NCI-H1105 treated with DMSO at 0.1 percent for 48 hours (cell line): ENCODE measurements at places on chromosomes 4 and X.

- DNase-seq = no peak
Observed at GRCh38 chr4:160371446-160371845, 1268.6 kb downstream of the RAPGEF2 start.

- peak; percentile 86 for DNase-seq
Observed at GRCh38 chrX:148500423-148501385, at the start of gene AFF2. Gene AFF2 (plus strand): TSS chrX:148500617. CDS start chrX:148501098, 481 bp downstream.

- peak; percentile 7 for DNase-seq
Observed at GRCh38 chr4:74884266-74884665, 48.6 kb upstream of the PARM1 start.

DNA sequence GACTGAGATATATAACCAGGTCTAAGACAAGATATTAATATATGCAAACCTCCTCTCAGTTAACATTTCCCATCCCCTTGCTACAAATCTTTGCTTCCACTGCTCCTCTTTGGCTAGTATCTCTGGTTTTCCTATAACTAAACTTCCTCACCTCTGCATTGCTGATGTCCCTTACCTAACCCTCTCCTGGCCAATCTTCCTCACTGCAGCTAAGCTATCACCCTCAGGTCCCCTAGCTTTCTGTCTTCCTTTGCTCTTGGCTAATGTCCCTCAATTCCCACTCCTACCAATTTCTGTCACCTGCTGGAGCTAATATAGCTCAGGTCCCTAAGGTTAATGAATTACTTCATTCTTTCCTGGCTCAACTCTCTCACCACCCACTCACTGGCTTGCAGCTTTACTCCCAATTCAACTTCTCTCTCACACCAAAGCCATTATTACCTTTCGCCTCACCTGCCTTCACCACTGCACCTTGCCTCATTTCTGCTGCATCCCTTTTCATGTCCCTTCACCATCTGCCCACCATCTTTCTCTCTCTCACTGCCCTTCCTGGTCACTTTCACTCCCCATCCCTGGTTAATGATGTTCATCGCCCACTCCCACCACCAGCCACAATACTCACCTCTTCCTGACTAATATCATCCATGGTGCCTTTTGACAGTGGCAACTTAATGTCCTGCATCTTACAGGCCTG, 26.7 kb downstream of the SMC1A start:
- no peak for DNase-seq

DNA sequence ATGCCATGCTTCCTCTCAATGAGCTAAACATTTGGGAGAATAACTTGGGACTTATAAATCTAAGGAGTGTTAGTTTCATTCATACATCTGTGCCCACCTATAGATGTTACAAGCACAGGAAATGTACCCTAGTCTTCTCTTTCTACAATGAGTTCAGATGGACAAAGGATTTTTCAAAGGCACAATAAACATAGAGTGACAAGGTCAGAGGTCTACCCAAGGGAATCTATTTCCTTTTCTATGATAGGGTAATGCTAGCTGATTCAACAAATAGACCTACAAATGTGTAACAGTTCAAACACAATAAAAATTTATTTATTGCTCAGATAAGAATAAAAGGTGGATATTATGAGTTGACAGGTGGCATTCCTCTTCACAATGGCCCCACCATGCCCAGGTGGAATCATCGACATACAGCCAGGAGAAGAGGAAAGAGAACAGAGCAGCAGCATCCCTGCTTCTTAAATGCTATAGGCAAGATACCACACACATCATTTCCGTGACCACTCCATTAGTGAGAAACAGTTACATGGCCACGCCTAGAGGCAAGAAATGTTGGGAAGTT, 421.8 kb downstream of the HNRNPD start:
- DNase-seq = no peak

GRCh38 chr4:152940461-152940860, 4.3 kb downstream of the FHDC1 start:
- no peak for DNase-seq

DNA sequence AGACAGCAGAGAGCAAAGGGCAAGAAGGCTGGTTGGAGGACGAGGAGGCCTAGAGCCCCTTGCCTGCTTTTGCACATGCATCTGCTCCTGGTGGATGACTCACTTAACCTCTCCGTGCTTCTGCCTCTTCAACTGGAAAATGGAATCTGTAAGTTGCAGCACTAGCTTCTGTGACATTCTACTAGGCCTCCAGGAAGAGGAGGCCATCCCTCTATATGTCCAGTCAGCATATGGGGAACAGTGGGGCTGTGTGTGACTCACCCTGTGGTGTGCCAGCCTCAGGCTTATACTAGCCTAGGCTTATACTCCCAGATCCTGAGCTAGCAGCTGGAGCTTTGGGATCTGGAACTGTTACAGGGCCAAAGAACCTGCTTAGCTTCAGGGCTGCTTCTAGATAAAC, 36.0 kb downstream of the RTL9 start:
- DNase-seq = no peak

- no peak for DNase-seq
Observed at GRCh38 chr4:82753238-82753637, 45.4 kb downstream of the SCD5 start.

- no peak for DNase-seq
Observed at GRCh38 chr4:126306152-126306869, 991.6 kb downstream of the FAT4 start.

DNA sequence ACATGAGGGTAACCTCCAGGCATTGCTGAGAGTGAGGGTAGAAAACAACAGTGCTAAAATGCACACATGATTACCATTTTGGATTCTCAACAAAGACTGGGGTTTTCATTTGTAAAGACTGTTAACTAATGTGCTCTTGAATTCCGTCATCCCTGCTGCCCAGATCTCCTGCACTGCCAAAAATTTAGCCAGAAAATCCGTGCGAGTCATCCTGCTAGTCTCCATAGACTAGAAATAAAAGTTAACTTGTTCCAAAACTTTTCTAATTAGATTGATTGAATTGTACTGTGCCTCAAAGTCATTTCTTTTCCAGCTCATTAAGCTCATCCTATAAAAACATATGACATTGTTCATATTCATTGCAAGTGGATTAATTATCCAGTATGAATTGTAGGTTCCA, 99.8 kb downstream of the ARSF start:
- no peak for DNase-seq

DNA sequence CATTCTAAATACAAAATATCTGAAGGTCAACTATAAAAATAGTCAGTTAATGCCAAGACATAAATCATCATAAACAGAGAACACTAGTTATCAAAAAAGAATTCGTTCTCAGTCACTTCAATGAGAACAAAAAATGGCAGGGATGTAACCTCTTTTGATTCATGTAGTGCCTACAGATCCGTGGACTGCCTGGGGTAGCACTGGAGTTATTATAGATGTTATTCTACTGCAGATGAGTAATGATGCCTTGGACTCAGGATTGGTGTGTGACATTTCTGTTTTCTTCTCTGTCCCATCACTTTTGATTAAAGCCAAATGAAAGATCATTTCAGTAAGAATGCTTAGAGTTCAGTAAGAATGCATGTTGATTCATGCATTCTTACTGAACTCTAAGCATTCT, 440.4 kb downstream of the FAM133A start:
- DNase-seq = no peak

DNA sequence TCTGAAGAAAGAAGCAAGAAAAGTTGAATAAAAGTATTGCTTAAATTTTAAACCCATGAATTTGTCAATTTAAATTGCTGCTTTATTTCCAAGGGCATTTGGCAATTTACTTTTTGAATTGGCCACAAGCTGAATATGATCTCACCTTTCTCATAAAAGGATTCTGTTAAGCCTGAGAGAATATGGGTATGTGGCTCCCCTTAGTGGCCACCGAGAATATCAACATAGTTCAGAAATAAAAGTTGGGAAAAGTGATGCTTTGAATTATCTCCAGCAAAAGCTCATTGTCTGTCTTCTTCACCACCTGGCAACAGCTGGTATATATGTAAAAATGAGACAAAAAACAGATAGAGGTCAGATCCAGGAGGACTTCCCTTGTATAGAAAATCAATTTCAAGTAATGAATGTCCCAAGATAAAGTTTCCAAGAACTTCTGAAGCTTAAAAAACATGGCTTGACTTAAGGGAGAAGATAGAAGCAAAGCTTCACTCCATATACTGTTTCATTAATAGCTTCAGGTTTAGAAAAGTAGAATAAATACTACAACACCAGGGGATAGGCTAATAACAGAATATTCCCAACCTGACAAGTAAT, 290.7 kb upstream of the FAM241A start:
- peak; percentile 1 for DNase-seq

DNA sequence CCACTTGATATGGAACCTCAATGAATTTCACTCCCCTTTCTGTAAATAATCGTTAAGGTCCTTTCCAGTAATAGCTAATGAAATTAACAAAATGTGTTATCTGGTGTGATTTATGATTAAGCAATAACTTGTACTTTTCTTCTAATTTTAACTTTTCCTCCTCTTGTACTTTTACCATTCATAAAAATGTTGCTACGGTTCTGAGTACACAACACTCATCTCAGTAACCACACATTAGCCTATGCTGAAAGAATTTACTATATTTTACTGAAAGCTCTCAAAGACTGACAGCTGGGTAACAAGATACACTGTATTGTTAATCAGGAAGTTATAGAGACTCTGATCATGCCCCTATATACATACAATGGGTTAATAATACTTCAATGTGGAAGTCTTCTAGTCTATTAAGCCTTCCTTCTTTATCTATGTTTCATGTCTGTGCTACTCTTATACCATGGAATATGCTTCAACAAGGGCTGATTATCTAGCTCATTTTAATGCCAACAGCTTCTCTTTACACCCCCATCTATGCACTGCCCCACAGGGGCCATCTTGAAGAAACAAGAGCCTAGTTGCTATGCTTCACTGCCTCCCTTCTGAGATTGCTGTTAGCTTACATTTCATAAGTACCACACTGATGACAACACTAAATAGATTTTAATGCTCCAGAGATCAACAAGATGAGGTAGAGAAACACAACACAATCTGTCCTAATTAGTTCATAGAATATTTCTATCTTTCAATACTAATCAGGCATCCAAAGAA, 39.1 kb downstream of the LAMP2 start:
- no peak for DNase-seq

GRCh38 chr4:39357002-39357401, 9.2 kb downstream of the RFC1 start:
- no peak for DNase-seq

- no peak for DNase-seq
Observed at GRCh38 chr4:33226133-33226532, 2506.0 kb downstream of the PCDH7 start.

DNA sequence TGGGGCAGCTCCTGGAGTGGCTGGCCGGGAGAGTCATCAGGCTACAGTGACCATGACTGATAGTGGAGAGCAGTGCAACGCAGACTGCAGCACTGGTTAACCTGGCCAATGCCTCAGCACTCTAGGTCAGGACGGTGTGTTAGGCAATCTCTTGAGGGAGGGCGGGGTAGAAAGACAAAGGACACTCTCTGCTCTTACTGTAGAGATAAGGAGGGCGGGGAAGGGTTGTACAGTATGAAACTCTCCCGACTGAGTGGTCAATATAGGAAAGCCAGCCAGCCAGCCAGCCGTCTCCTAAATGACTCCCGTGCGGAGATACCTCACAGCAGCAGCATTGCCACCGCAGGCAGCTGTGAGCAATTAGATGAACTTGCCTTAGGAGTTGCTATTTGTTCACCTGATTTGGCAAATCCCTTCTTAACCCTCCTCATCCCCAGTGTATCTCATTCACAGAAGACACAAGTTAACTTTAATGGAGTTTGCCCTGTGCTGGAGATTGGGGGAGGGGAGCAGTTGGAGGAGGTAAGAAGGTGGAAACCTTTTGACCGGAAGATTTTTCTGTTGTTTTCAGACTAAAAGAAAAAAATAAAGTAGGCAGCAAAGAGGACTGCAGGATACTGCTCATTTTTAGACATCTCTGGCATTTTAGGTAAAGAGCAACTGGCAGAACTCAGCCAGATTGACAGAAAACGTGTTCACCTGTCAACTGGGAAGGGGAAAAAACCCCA, 330.5 kb downstream of the HNRNPD start:
- peak; percentile 16 for DNase-seq

DNA sequence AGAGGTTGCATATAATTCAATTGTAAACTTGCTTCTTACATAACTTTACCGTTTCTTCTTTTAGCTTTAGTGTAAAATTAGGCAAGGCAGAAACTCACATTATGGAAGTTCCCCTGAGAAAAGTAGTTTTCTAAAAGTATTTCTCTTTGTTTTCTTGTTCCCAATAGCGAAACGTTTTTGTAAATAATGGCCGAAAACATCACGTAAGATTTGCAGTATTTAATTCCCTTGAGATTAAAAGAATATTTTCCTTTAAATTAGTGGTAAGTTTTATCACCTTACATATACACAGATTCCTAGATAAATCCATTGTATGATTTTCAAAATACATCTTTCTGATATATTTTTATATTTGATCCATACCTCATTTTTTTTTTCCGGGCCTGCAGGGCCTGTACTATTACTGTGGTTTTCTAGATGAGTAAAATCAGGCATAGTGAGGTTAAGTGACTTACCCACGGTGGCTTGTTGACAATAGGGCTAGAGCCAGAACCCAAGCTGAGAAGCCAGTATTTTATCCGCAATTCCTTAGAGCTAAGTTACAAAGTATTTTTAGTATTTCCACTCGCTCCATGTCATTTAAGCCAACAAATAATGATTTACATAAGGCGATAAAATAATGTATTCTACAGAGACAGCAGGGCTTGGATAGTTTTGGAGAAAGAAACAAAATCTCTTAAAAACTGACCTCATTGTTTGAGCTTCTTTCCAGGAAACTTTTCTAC, 82.2 kb upstream of the VEGFC start:
- no peak for DNase-seq

DNA sequence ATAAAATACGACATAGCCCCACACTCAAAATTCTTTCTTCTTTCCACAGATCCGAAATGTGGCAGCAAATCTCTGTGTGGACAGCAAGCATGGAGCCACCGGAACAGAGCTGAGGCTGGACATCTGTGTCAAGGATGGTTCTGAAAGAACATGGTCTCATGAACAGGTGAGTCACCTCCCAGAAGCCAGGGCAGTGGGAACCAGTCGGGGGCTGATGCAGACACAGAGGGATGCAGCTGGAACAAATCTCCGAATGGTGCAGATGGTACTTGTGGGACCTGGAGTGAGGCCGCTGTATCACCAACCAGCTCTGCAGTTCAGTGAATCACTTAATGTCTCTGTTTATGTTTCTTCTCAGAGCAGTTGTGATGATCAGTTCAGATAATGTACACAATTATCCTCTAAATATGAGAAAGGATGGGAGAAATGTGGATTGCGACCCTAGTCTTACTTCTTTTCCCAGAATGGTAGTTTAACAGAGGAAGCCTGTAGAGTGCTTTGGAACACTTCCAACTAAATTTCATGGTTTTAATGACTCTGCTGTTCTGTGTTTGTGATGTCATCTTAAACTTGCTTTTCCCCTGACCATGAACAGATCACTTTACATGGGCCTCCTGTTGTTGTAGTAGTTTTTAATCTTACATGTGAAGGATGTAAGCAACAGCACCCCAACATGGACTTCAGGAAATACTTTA, 159.3 kb upstream of the GALNT7 start:
- DNase-seq = no peak
